ENCODE measurements at places on chromosomes 1 and 21.

DNA sequence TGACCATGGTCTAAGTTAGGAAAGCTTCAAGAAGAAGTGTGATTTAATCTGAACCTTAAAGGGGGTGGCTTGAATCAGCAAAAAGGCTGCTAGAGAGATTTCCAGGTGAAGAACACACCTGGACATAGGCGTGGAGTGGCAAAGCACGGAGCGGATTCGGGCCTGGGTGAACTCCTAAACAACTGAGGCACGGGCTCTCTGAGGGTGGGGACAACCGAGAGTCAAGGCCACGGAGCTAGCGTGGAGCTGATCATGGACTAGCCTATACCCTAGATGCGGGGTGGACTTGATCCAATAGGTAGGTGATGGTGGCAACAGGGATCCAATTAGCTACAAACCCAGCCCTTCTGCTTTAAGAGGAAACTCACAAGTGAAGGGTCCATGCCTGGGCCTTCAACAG lies 27.8 kb downstream of the SYT2 start:
- no peak for DNase-seq

GRCh38 chr1:111665497-111665896 lies 45.9 kb downstream of the RAP1A start:
- no peak for DNase-seq

GRCh38 chr1:17617787-17618557 lies 78.5 kb downstream of the ARHGEF10L start:
- peak; percentile 48 for DNase-seq

DNA sequence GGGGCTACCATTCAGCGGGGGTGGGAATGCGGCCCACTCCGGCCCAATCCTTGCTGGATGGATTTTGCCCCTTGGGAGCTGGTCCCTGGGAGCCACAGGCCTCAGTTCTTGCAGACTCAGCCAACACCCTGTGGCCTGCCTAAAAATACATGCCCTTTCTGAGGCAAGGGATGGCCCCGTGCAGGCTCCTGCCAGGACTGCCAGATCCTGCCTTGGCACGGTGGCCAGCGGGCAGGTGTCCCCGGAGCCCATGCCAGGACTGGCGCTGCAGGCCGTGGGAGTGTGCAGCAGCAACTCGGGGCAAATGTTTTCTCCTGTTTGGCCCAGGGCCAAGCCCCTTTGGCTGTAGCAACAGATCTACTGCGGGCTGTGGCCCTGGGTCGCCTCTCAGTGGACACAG lies 1.6 kb upstream of the PANK4 start:
- DNase-seq = no peak
